ENCODE measurements at places on chromosomes 1 and 21.

DNA sequence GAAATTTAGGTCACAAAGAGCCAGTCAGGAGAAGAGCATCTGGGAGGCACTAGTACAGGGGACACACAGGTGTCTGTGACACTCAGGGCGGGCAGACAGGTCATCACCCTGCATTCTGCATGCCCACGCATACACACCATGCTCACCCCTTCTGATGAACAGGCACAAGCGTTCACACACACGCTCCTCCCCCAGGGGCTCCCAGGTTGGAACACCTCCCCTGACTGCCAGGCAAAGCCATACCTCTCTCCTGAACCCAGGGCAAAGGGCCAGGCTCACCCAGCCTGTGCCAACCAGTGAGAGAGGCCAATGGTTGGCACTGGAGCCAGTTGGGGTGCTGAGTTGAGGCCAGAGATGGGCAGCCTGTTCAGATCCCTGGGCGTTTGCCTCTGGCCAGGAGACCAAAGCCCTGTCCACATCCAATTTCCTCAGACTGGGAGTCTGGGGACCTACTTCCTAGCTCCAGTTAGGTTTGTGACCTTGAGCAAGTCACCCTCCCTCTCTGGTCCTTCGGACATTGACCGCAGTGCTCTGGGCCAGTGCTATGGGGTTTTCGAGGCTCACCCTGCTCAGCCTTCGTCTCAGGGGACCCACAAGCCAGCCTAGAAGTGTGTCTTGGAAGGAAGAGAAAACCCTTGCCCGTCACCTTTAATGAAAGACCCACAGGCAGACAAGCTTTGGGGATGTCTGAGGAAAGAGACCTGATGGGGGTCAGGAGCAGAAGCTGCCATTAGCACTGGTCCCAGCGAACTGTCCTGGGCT lies 5.8 kb upstream of the LAD1 start:
- DNase-seq = no peak

DNA sequence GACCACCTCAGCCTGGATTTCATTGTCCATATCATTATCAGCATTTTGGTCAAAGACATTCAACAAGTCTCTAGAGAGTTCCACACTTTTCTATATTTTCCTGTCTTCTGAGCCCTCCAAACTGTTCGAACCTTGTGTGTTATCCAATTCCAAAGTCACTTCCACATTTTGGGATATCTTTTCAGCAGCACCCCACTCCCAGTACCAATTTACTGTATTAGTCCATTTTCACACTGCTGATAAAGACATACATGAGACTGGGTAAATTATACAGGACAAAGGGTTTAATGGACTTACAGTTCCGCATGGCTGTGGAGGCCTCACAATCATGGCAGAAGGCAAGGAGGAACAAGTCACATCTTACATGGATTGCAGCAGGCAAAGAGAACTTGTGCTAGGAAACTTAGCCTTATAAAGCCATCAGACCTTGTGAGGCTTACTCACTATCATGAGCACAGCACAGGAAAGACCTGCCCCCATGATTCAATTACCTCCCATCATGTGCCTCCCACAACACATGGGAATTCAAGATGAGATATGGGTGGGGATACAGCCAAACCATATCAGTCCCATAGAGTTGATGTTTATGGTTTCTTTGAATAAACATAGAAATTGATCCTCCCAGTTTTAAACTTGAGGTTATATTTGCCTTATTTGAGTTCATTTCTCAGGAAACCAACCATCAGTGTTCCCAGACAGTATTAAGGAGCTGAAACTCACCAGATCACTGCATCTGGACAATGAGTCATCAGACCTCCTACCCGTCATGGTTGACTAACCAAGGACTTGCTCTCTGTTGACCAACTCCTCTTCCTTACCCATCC lies 322.7 kb upstream of the DUSP10 start:
- no peak for DNase-seq

DNA sequence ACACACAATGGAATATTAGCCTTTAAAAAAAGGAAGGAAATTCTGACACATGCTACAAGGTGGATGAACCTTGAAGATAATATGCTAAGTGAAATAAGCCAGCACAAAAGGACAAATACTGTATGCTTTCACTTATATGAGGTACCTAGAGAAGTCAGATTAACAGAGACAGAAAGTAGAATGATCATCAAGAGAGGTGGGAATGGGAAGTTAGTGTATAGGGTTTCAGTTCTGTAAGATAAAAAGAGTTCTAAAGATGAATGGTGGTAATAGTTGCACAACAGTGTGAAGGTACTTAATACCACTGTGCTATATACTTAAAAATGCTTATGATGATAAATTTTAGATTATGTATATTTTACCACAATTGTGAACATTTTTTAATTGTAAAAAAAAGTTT lies 7.2 kb downstream of the RPAP2 start:
- DNase-seq = no peak

DNA sequence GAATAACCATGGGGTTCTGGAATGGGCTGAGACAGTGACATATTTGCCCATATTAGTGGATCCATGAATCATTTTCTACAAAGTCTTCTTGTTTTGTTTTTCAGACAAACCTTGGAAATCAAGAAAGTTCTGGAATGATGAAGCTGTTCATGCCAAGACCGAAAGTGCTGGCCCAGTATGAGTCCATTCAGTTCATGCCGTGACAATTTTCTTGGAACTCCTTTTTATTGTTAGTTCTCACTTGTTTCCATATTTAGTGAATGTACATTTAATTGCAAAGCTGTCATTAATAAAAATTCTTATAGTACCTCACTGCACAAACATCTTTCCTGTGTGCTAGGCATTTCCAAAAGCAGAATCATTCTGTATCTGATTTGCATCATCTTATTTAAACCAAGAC lies 100.6 kb upstream of the KCNJ15 start:
- no peak for DNase-seq

GRCh38 chr21:15152591-15152990 lies 87.8 kb upstream of the NRIP1 start:
- no peak for DNase-seq

DNA sequence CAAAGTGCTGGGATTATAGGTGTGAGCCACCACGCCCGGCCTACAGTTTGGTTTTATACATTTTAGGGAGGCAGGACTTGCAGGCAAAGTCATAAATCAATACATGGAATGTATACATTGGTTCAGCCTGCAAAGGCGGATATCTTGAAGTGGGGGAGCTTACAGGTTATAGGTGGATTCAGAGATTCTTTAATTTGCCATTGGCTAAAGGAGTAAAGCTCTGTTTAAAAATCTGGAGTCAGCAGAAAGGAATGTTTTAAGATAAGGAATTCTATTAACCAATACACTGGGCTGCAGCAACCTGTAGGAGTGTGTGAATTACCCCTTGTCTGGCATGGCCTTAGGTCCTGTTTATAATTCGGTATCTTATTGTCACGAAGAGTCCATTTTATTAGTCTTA lies 57.6 kb downstream of the OPTC start:
- peak; percentile 51 for DNase-seq

GRCh38 chr1:153532769-153533599 lies 2.8 kb downstream of the S100A6 start:
- DNase-seq = peak; percentile 92

DNA sequence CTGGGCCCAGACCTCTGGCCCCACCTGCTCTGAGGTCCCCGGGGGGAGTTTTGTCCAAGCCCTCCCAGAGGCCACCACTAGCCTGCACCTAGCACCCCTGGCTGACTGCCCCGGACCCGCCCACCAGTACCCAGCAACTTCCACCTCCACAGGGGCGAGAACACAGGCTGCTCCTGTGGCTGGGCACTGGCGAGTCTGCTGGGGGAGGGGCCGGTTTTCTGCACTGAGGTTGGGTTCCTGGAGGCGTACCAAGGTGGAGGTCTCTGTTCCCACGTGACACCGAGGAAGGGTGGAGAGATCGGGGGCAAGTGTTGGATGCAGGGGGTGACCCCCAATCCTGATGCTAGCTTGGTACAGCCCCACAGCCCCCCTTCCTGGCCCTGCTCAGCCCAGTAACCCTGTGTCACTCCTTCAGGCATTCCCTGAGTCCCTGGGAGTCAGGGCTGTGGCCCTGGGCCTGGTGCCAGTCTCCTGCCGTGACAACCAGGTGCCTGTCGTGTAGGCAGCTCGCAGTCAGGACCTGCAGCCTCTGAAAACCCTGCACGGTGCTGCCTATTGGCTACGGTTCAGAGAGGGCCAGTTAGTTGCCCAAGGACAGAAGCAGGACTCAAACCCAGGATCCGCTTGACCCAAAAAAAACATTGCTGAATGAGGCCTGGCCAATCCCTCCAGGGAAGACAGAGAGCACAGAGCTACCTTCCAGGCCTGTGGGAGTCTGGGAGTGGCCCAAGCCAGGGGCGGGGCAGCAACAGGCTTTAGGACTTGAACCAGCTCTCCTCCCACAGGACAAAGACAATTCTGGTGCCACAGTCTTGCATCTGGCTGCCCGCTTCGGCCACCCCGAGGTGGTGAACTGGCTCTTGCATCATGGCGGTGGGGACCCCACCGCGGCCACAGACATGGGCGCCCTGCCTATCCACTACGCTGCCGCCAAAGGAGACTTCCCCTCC lies 3.1 kb downstream of the ESPN start:
- no peak for DNase-seq

DNA sequence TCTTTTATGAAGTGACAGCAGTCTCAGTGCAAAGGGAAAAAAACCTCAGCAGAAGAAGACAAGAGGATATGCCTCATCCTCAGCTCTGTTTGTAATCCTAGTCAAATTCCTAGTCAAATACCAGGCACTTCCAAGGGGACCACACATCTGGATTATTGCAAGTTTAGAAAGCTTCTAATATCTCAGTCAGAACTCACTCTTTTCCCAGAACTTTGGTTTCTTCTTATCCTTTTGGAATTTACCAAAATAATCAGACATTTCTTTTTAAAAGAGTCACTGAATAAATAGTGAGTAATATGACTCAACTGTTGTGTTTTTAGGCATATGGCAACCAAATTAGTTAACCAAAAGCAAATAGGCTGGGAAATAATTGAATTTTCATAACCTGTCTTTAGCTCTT lies 47.8 kb downstream of the PRRX1 start:
- DNase-seq = peak; percentile 48

- no peak for DNase-seq
Measured at GRCh38 chr1:5885471-5886139, 106.6 kb downstream of the NPHP4 start.

GRCh38 chr1:158035014-158035413 lies 41.6 kb downstream of the KIRREL1 start:
- no peak for DNase-seq

DNA sequence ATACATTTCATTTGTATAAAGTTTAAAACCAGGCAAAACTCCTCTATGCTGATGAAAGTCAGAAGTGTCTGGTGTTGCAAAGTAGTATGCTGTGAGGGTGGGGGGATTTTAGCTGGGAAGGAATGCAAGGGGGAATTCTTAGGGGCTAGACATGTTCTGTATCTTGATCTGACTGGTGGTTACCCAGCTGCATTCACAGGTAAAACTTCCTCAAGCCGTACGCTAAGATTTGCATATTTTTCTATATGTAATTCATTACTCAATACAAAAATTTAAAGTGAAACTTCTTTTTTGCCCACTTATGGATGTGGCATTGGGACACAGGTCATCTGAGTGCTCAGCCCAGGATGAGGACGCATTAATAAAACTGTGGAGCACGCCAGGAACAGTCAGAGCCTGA lies 323.3 kb downstream of the PAPPA2 start:
- no peak for DNase-seq

DNA sequence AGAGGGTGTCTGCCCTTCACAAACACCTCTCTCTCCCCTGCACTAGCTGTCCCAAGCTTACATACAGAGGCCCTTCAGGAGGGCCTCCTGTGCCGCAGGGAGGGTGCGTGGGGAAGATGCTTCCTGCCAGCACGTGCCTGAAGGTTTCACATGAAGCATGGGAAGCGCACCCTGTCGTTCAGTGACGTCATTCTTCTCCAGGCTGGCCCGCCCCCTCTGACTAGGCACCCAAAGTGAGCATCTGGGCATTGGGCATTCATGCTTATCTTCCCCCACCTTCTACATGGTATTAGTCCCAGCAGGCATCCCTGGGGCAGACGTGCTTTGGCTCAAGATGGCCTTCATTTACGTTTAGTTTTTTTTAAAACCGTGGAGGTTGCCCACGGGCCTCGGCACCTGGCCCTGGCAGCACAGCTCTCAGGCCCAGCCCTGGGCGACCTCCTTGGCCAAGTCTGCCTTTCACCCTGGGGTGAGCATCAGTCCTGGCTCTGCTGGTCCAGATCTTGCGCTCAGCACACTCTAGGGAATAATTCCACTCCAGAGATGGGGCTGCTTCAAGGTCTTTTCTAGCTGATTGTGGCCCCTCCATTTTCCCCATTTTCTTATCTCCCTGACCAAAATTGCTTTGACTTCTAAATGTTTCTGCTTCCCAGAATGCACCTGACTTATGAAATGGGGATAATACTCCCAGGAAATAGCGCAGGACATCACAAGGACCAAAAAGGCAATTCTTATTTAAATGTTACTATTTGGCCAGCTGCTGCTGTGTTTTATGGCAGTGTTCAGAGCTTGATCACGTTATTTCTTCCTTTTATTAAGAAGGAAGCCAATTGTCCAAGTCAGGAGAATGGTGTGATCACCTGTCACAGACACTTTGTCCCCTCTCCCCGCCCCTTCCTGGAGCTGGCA lies 6.1 kb downstream of the NPPA start:
- DNase-seq = no peak

DNA sequence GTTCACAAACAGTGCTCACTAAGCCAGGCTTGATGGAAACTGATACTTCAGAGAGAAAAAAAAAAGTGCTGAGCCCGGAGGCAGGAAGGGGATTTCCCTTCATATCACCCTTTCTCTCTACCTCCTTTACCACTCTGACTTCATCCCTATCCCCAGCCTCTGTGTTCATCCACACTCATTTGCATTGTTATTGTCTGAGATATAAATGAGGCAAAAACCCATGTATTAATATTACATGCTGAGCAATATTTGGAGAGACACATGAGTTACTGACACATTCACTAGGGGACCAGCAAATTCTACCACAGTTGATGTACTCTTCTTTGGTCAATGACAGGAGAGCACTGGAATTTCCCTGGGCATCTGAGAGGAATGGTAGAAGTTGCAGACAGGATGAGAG lies 175.8 kb downstream of the TNFSF18 start:
- no peak for DNase-seq

GRCh38 chr1:158537609-158538008 lies 16.6 kb downstream of the OR6Y1 start:
- no peak for DNase-seq

DNA sequence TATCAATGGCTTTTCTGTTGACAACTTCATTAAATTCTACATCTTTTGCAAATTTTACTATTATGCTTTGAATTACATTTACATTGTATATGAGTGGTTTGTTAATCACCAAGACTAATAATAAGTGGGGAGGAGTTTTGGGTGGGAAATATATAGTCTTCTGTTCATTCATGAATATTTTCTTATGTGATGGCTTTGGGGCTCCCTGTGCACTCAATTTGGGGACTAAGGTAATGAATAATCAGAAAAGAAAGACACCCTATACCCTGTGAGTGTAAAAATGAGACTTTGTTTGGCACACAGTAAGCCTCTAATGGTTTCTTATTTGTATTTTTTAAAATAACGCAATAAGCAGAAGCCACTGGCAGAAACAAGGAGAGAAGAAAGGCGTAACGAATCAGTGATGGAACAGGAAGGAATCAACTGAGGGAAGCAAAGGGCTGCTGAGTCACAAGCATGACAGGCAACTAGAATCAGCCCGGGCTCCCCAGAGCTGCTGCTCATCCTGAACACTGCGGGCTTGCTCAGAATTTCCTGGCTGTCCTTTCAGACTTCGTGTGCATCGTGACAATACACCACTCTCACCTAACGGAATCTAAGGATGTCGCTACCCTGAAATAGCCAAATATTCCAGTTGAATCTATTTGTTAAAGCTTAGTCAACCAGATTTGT lies 20.8 kb upstream of the RGS2 start:
- peak; percentile 45 for DNase-seq

GRCh38 chr1:119959268-119960220 lies 63.2 kb upstream of the ADAM30 start:
- DNase-seq = no peak
